Fibroblast of mammary gland (primary cell): ENCODE measurements at places on chromosomes 16 and 17.

DNA sequence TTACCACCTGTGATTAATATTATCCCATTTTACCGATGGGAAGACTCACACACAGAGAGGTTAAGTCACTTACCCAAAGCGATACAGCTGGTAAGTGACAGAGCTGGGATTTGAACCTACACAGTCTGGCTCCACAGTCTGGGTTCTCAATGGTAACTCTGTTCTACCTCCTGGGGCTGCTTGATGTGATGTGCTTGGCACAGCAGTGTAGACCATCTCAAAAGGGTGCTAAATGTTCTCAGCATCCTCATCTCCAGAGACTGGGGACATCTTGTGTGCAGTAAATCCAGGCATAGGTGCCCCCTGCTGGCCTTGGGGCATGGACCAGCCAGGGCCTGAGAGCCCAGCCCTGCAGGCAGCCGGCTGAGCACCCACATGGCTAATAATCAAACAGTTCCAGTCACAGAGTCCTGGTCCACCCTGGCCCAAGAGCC is 15.4 kb upstream of the KATNB1 start:
- DNase-seq: peak; percentile 44

GRCh38 chr16:88921591-88921990 is 55.1 kb upstream of the PABPN1L start:
- DNase-seq: no peak

DNA sequence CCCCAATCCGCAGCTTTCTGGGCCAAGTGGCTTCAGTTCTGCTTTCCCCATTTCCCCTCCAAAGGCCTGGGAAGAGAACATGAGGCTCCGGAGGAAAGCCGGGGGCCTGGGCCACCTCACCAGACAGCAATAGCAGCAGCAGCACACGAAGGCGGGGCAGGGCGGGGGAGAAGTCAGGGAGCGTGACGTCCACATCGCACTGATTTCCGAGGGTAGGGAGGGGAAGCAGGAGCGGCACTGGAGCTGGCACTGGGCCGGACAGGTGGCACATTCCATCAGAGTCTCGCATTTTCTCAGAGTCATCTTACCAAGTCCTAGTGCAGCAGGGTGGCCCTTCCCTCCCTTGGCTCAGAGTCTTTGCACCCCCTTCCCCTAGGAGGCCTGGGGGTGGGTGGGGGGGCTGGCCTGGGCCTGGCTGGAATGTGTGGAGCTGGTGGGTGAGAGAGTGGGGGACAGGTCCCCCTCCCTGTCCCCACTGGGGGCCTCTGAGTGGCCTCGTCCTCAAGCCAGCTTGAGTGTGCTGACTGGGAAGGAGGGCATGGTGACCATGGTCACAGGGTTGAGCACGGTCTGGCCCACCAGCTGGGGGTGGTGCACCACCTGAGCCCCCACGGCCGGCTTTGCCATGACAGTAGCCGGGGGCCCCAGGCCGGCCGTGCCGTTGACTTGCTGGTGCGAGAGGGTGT is 14.3 kb downstream of the MNT start:
- DNase-seq: no peak

DNA sequence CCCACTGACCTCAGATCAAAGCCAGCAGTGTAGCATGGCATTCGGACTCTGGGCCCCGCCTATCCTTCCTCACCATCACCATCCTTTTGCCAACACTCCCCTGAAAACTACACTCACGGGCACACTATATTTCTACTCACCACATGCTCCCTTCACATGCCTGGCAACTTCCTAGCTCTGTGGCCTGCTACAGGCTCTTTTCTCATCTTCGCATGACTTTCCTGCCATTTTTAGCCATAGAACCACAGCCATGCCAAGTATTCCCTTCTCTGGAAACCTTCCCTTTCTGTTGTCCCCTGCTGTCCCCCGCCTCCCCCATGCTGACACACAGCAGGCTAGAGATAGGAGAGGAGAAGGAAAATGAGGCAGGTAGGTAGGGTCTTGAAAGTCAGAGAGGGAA is 45.5 kb upstream of the MMP2 start:
- no peak for DNase-seq

DNA sequence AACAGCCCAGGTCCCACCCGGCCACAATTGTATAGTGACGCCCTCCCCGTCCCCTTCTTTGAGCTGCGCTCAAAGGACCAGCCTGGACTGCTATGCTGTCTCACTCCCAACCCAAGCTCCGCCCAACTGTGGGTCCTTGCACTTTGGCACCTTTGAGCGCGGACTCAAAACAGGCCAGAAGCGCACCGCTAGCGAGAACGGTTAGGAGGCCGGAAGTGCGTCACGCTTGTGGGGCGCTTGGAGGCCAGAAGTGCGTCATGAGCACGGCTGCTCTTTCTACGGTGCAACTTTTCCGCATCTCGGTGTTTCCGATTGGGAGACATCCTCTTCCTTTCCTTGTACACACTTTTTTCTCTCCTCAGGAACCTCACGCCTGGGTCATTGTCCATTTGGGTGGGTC is at the start of gene ZNF19:
TSS of gene ZNF19 (minus strand) at position 203 of the 400 bp plus-strand sequence. CDS start 7,210 bp downstream, outside the sequence.
- no peak for DNase-seq

DNA sequence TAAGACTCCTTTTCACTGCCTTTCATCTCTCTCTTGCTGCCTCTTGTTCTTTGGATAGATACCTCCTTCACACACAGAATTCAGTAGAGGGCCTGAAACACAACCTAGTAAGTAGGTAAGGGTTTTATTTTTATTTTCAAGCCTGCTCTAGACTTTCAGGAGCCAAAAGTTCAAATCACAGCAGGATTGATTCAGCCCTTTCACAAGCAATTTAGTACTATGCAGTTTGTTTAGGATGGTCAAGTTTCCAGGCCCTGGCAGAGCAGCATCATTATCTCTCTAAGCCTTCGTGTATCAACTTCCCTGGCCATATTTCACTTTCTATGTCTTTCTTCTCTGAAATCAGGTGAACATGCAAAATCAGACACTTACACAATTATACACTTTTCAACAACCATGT is 148.8 kb upstream of the CORO6 start:
- DNase-seq: no peak

DNA sequence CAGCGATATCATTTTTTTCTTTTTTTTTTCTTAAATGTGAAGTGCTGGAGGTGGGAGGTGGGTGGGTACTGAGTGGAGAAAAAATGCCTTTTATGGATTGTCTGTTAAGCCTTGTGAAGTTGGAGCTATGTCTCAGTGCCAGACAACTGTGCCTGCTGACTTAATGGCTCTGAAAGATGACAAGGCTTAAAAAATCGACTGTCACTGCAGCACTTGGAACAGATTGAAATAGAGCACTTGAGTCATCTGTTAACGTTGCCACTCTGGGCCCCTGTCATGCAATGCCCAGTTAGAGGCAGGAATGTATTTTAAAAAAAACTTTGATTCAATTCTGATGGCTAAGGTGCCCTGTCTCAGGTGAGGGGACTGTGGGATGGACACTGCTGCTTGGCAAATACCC is 108.2 kb upstream of the HS3ST2 start:
- no peak for DNase-seq

DNA sequence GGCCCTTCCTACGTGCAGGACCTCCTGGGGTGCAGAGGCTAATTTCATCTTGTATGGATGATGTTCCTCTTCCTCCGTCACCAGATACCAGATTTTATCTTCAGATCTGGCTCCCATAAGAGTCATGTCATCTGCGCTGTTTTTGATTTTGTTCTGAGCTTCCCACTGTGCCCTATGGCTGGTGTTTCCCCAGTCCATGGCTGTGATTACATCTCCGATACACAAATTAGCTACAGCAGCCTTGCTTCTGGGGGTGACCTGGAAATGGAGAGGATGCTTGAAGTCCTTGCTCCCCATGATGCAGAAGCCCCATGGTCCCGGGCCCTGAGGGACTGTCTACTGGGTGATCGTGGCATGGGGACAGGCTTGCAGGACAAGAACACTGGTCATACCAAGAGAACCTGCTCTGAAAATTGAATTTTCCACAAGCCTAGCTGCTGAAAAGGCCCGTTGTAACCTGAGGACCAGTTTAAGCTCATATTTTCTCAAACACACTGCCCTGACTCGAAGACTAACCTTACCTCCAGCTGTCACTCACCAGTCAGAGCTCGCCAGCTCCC is 69.0 kb downstream of the KCNJ12 start:
- DNase-seq: no peak

DNA sequence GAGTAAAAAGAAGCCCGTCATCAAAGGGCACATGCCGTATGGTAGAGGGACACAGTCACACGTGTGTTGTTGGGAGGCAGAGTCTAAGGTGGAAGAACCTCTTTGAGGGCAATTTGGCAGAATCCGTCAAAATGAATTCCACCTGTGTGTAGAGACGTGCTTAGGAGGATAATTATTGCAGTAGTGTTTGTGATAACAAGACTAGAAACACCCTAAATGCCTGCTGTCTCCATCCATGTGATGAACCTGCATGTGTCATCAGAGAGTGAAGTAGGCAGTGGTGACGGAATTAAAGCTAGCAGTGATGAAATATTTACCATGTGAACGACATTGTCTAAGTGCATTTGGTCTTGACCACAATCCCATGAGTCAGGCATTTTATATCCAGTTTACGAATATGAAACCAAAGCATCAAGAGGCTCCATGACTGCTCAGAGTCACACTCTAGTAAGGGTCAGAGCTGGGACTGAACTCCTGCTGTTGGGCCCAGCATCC is 61.3 kb upstream of the ADORA2B start:
- DNase-seq: peak; percentile 92

- DNase-seq: no peak
Measured at GRCh38 chr17:32126325-32126724, 16.0 kb upstream of the RHOT1 start.

GRCh38 chr17:28777178-28777577 is 33.4 kb downstream of the TRAF4 start:
- no peak for DNase-seq

GRCh38 chr17:75366432-75366831 is 39.0 kb downstream of the GRB2 start:
- DNase-seq: no peak

DNA sequence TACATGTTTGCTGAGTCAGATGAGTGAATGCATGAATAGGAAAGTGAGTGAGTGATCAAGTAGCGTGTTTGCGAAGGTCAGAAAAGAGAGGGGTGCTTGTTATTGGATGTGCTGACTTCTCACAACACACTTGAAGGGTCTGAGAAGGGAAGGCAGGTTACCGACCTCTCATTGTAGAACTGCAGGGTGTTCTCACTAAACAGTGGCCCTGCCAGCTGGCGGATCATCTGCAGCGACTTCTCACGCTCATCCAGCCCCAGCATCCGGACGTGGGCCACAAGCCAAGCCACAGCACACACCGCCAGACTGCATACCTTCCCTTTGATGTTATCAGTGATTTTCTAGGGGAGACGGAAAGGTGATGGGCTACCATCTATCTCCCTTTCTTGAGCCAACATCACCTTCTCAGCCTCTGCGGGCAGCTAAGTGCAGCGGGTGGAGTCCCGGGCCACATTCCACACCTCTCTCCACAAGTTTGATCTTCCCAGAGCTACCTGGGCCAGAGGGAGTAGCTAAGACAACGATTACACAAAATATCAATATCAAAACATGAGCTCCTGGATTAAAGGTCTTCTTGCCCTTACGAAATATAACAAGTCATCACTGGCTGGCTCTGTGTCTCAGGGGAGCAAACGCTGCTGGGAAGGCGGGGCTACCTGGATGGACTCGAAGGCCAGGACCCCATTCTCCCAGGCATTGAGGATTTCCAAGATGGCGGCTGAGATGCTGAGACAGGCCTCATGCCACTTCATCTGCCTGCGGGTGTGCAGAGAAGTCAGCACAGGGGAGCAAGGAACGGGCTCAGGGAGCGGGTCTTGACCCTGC is 11.0 kb downstream of the CSF3 start:
- peak; percentile 57 for DNase-seq

- DNase-seq: peak; percentile 91
Measured at GRCh38 chr17:82863941-82864712, 24.3 kb upstream of the ZNF750 start.

- DNase-seq: no peak
Measured at GRCh38 chr16:1784977-1785845, 2.5 kb downstream of the NUBP2 start.

- DNase-seq: no peak
Measured at GRCh38 chr17:62787366-62787765, 20.7 kb downstream of the MARCHF10 start.

DNA sequence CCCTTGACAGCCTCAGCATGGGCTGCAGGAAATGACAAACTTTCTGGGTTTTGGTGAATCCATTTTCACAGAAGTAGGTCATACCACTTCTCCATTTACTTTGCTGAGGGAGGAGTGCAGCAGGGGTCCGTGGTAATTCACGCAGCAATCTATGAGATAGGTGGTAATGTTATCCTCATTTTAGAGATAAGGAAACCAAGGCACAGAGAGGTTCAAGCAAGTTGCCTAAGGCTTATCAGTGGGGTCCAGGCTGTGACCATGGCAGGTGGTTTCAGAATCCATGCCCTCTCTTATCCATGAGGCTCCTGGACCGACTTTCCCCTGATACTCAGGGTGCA is 12.6 kb downstream of the TBX4 start:
- no peak for DNase-seq

DNA sequence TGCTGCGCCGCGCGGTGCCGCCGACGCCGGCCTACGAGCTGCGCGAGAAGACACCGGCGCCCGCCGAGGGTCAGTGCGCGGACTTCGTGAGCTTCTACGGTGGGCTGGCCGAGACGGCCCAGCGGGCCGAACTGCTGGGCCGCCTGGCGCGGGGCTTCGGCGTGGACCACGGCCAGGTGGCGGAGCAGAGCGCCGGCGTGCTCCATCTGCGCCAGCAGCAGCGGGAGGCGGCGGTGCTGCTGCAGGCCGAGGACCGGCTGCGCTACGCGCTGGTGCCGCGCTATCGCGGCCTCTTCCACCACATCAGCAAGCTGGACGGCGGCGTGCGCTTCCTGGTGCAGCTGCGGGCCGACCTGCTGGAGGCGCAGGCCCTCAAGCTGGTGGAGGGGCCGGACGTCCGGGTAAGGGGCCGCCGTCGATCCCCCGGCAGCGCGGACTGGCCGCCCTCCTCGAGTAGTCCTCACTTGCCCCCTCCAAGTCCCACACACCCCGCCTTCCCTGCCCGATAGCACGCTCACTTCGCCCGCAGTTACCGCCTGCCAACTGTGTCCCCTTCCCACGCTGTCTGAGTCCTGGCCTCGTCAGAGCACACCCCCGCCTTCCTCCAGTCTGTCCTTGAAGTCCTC is 470 bp downstream of the MLYCD start:
- DNase-seq: peak; percentile 52

DNA sequence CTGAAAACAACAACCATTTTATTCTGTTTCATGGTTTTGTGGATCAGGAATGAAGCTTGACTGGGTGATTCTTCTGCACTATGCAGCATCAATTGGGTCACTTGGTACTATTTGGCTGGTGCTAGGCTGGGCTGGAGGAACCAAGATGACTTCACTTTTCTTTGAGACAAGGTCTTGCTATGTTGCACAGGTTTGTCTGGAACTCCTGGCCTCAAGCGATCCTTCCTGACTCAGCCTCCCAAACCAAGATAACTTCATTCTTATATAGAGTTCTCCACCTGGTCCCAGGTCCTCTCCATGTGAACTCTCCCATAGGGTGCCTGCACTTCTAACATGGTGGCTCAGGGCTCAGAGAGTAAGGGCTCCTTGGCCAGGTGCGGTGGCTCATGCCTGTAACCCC is 1.9 kb upstream of the PIPOX start:
- no peak for DNase-seq

DNA sequence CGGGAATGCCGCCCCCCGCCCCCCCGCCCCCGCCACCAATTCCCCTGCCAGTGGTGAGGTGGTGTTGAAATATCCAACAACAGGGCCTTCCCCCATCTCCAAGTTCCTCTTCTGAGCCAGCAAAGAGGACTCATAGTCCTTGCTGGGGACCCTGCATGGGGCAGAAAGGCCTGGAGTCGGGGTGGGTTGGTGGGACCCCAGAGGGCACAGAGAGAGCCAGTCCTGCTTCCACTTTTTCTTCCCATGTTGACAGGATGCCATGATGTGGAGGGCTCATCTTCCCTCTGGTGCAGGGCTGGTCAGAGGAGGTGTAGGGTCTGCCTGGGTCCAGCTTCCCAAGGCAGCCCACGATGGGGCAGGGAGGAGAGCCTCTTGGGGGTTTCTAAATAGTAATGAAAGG is 49.0 kb upstream of the PIK3R6 start:
- DNase-seq: peak; percentile 29
